Pancreas (tissue), 10 donors: ENCODE measurements at places on chromosomes 5 and 9. TPM values are rescaled to one million over a fixed set of nuclear protein-coding genes. Genes with fewer than 3 reads are reported as not detected.

Gene PCDHGB7
- polyA plus RNA-seq = 1.1 TPM

Gene DMRT3
- not detected for polyA plus RNA-seq

Gene PJA2
- 10.4 TPM for polyA plus RNA-seq

Gene TEK
- 3.4 TPM for polyA plus RNA-seq

Gene SERF1A
- 3.3 TPM for polyA plus RNA-seq

Gene SLC6A3
- polyA plus RNA-seq = not detected

Gene IL9
- polyA plus RNA-seq = not detected

Gene ZNF454
- 1.6 TPM for polyA plus RNA-seq

Gene RLN2
- polyA plus RNA-seq = 0.63 TPM
